NCI-H748 treated with DMSO at 0.1 percent for 48 hours (cell line): ENCODE measurements at places on chromosomes 6 and 20.
A peak's percentile ranks its signal among the peaks of the same experiment; 100 is the strongest.

DNA sequence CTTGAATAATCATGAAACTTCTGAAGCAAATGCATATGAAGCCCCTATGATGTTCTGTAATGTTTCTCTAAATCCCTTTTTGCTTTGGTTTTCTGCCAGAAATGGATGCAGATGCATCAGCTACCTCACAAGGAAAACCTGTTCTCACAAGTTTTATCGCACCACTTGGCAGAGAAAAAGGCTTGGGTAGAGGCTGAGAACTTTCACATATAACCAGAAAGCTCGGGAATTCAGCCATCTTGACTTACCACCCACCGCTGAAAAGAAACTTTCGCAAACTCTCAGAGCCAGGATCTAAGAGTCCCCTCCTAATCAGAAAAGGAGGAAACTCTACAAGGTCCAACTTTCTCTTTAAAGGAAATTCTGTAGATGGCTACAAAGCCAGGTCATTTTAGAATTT lies 36.2 kb upstream of the ADTRP start:
- no peak for DNase-seq

DNA sequence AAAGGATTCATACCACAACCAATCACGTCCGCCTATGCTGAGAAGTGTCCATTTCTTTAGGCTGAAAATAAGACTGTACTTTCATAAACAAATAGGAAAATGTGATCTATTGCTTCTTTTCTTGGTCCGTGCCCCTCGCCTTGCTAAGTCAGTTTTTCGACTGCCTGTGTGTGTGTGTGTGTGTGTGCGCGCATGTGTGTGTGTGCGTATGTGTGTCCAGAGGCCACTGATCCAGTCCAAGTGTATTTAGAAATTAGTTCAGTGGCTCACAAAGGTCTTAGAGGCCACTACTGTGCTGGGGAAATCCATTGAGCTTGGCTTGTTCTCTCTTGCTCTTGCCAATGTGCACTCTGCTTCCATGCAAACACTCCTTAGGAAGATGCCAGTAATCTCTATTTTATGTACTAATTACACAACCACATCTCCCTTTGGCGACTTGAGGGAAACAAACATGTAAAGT lies 50.5 kb downstream of the SLC22A23 start:
- no peak for DNase-seq

DNA sequence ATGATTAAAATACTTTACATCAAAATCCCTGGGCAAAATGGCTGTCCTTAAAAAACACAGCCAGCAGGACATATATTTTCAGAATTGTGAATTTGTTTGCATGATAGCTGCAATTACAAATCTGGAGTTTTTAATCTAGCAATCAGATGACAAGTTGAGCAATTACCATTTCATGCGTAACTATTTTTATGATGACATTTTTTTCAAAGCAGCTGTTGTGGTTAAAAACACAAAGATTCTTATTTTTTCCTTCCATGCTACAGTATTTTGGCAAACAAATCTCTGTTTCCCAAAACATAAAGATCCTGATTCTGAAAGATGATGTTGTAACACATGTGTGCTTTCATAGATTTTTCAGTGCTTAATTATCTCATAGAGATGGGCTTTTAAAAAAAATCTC lies 90.2 kb downstream of the PHACTR1 start:
- no peak for DNase-seq

GRCh38 chr20:51492167-51493092 lies 50.1 kb downstream of the NFATC2 start:
- DNase-seq, result peak; percentile 15

- DNase-seq, result no peak
Observed at GRCh38 chr6:118677193-118677592, 25.8 kb upstream of the CEP85L start.

DNA sequence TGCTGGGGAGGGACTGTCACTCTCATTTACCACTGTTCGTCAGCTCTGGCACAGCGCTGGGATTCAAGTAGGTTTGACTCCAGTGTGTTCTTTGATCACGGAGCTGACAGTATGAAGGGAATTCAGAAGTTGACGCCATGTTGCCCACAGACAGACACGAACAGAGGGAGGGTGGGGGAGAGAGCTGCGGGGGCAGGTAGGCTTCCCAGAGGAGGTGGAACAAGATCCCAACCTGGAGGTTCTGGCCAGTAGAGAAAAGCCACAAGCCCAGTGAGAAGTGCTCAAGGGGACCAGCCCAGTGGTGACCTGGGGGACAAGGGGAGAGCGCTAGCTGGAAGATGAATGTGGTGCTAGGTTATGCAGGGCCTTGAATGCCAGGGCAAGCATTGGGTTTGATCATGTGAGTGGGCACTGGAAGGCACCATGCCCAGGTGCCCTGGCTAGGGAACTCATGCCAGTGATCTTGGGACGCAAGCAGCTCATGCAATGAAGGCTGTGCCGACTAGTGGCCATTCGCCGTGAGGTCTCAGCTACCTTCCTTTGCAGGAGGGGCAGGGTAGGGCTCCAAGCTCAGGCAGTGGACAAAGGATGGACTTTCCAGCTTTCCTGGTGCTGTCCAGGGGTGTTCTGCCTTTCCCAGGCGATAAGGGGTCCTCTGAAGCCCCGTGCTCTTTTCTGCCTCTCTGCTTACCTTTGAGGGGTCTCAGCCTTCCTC lies 50.4 kb upstream of the APCDD1L start:
- DNase-seq, result no peak

DNA sequence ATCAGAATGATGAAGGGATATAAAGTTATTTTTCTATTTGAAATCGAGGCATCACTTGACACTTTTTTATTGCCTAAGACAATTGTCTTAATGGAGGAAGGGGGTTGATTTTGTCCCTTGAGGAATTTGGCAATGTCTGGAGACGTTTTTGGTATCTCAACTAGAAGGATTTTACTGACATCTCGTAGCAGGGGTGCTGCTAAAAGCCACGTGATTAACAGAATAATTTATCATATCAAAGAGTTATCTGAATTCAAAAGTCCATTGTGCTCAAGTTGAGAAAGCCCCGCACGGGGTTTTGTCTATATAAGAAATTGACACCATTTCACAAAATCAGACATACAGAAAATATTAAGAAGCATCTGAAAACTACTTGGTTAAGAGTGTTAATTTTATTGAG lies 1.5 kb upstream of the TAAR6 start:
- no peak for DNase-seq

- DNase-seq, result no peak
Observed at GRCh38 chr6:155143029-155143577, 120.7 kb upstream of the CLDN20 start.

GRCh38 chr6:56528412-56528841 lies 114.3 kb downstream of the DST start:
- no peak for DNase-seq

- DNase-seq, result no peak
Observed at GRCh38 chr6:116456927-116457326, 4.2 kb upstream of the CALHM6 start.

DNA sequence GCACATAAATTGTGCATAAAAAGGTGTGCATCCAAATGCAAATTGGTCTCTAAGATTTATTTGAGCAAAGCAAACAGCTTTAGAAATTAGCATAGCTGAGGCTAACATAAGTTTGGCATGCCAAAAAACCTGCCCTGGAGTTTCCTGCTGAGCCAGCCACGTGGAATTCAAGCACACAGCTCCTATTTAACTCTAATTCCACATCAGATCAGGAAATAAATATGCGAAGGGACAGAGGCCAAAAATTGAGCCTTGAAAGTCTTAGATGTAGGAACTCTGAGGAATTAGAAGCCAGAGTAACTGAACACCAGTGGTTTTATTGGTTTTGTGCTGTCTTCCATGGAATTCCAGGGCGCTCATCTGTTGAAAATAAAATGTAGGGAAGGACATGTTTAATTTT lies 19.6 kb downstream of the SOBP start:
- DNase-seq, result no peak

GRCh38 chr6:45074439-45074838 lies 253.7 kb upstream of the RUNX2 start:
- no peak for DNase-seq

DNA sequence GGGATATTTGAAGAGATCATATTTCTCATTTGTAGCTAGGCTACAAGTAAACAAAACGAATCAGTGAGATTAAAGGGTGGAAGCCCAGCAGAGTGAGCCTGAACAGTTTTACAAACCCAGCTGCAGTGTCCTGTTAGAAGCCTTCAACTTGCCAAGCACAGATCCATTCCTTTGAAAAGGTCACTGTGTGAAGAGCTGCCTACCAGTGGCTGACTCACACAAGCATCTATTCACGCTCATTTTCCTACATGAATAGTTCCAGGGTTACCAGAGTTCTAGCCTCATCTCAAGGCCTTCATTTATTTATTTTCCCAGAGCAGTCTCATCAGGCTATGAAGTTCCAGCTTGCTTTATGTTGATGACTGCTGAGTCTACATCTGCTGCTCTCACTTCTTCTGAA lies 25.7 kb upstream of the MLIP start:
- no peak for DNase-seq

DNA sequence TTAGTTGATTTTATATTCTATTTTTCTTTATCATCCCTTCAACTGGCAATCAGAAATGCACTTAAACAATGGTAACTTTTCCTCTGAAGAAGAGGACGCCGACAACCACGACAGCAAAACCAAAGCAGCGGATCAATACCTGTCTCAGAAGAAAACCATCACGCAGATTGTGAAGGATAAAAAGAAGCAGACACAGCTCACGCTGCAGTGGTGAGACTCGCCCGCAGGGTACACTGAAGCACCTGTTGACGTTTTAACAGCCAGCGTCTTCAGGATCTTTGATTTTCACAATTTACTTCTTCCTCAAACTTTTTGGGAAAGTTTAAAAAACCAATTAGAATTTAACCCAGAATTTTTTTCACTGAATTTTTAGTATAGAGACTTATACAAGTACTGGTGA lies 701 bp downstream of the RFX6 start:
- no peak for DNase-seq

DNA sequence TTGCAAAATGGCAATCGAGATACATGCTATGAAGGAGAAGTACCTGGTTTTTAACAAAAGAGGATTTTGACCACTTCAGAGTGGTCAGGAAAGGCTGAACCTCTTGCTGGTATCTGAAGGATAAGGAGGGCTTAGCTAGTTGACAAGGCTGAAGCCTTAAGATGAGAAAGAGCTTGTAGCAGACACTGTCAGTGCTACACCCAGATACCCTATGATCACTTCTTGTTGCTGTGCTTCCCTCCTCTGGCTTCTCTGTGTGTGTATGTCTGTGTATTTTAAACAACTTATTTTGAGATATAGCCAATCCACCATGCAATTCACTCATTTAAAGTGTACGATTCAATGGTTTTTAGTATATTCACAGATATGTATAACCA lies 38.9 kb upstream of the TGM2 start:
- DNase-seq, result no peak

DNA sequence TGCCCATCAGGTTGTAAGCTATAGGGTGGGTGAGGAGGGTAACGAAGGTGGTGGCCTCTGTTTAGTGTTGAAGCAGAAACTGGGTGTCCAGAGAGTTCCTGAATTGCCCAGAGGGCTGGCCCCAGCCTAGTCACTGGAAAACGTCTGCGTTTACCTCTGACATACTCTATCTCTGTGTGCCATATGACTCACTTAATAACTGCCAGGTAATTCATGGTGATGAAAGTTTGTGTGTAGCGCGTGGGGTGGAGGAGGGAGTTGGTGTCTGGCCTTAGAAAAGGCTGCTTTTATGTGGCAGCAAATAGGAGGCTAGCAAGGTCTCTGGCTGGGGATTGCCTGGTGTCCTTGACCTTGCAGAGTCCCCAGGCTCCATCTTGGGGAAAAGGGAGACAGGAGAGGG lies 47.3 kb downstream of the SLC35D3 start:
- DNase-seq, result peak; percentile 57

- DNase-seq, result no peak
Observed at GRCh38 chr20:52168116-52168515, 23.5 kb downstream of the ZFP64 start.

DNA sequence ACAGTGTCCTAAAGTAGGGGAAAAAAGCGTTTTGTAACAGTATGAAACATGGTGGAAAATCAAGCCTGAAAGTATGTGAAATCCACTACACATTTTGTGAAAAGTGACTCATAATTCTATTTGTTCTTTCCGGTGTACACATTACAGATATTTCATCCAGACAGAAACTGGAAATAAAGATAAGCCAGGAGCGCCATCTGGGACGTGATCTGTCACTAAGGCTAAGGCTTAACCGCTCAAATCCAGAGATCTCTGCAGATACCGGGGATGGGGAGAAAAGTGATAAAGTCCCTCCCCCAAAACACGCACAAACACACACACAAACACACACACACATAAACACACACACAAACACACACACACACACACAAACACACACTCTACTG lies 26.6 kb upstream of the SRSF6 start:
- no peak for DNase-seq

DNA sequence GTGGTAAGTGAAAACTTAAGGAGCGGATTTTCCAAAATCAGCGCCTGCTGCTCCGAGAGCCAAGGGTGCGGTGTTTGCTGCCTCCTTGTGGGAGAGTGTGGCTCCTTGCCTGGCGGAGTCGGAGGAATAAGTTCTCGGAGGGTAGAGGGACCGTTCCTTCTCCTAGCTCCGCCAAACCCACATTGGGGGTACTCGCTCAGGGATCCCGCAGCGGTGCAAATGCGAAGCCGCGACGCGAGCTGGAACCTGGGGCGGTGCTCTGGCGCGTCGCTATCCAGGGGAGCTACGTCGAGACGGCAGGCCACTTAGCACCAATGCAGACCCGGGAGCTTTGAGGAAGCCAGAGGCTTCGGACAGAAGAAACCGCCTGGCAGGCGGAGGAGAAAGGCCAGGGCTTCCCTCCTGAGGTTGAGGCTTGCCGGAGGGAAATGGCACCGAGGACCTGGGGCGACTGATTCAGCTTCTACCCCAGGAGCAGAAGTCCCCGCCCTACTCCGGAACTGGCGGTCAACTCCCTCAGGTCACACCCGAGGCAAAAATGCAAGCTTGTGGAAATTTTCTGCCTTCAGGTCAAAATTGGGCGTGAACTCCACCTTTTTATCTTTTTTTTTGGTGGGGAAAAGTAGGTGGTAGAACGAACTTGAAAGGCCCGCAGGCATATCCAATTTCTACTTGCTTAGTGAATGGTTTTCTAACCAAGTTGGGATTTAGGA lies 5.7 kb upstream of the DDX43 start:
- DNase-seq, result peak; percentile 66

DNA sequence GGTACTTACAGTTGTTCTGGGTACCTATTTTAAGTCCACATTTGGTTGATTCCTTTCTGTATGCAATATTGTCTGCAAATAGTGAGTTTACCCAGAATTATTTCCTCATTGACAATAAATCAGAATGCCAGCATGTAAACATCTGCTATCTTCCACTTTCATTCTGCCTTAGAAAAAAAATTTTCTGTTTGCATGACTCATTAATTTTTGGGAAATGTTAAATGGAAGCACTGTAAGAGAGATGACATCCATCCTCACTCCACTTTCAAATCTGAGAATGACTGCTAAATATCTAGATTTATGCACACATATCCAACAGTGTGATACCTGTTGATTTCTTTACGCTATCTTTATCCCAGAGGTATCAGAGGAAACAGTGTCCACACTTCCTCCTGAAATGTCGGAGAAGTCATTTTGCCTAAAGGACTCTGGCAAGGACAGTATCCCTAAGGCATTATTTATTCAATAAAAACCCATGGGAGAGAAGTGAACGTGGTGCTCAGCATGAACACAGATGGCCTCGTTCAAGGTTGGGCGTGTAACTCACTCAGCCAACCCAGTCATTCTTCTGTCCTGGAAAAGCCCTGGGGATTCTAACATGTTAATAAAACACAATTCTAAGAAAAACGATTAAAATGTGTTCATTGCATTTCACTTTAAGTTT lies 780.9 kb downstream of the QKI start:
- no peak for DNase-seq
